ENCODE measurements at places on chromosomes 12 and 14. TPM values are rescaled to one million over a fixed set of nuclear protein-coding genes. Genes with fewer than 3 reads are reported as not detected.

Gene CCDC196
- total RNA-seq = not detected

Gene LRRC10
- total RNA-seq = not detected

Gene KRT6C
- not detected for total RNA-seq

Gene OR4E2
- total RNA-seq = not detected

Gene ANKRD33
- total RNA-seq = not detected

Gene GLIPR1L2
- total RNA-seq = not detected

Gene AMDHD1
- not detected for total RNA-seq

Gene WNT1
- total RNA-seq = not detected

Gene OR6C2
- total RNA-seq = not detected

Gene NFKBIA
- total RNA-seq = 76.7 TPM

Gene SSTR1
- total RNA-seq = 0.07 TPM

Gene DHRS4
- 35.9 TPM for total RNA-seq

Gene HAL
- not detected for total RNA-seq

Gene RNASE3
- not detected for total RNA-seq

Gene PTPRO
- total RNA-seq = 0.15 TPM

Gene KLRC1
- not detected for total RNA-seq

Gene NINJ2
- total RNA-seq = not detected

Gene NEUROD4
- not detected for total RNA-seq

Gene CMKLR1
- 1.5 TPM for total RNA-seq

Measured in MG63 (cell line).